Activated naive CD8-positive, alpha-beta T cell treated with anti-CD3 and anti-CD28 coated beads, Interleukin-2, amount 50 U/mL, for 16 hours (primary cell): ENCODE measurements at places on chromosomes 4 and X.

DNA sequence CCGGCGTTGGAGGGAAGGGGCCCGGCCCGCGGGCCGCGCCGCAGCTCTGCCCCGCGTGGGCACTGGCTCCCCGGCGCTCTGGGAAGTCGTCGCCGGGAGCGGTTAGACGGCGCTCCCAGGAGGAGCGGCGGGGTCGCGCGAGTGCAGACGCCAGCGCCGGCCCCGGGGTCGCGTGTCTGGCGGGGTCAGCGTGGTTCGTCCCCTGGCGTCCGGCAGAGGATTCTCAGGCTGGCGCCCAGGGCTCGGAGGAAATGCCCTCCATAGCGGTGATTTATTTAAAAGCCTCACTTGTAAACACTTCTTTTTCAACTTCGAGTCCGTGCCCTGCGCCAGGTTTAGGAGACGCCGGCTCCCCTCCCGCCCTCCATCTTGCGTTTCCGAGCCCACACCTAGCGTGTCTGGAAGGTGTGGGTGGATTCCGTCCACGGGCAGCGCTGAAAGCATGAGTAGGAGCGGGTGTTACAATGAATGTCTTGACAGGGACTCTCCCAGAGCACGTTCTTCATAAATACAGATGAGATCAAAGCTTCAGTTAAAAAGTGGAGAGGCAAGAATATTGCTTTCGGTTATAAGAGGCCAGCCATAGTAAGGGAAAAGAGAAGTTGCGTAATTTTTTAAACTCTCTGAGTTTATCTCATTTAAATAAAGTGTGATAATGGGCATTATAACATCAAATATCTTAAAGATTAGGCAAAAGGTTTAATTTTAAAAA lies 692 bp downstream of the FAM241A start:
- peak; percentile 54 for DNase-seq

GRCh38 chr4:112185334-112185733 lies 40.1 kb downstream of the FAM241A start:
- DNase-seq: no peak

DNA sequence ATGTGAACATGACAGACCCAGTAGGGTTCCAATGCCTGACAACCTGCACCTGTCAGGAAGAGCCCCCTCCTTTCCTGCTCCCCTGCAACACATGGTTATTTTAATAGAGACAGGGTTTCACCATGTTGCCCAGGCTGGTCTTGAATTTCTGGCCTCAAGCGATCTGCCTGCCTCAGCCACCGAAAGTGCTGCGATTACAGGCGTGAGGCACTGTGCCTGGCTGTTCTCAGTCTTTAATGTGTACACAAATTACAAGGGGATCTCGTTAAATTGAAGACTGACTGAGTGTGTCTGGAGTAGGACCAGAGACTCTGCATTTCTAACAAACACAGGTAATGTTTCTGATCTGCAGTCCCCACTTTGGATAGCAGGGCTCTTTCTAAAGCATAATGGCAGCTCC lies 55.4 kb downstream of the NPNT start:
- no peak for DNase-seq

DNA sequence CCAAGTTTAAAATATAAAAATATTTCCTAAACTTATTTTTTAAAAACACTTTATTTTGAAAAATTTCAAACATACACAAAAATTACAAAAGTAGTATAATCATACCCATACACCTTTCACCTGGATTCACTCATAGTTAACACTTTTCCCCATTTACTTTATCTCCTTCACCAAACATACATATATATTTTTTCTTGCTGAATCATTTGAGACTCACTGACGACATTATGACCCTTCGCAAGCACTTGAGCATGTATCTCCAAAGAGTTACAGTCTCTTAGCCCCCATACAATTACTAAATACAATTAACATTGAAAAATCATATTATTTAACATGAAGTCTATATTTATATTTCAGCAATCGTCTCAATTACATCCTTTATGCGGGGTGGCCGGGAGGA lies 19.8 kb downstream of the RXFP1 start:
- no peak for DNase-seq

GRCh38 chr4:151967074-151967473 lies 206.3 kb upstream of the GATB start:
- no peak for DNase-seq

- no peak for DNase-seq
These were observed 1.7 kb upstream of the MXRA5 start for GRCh38 chrX:3348191-3348590.
